ENCODE measurements at places on chromosomes 1 and 21.

- DNase-seq = no peak
These were observed 80.1 kb upstream of the PDC start for GRCh38 chr1:186541003-186541402.

GRCh38 chr1:2477791-2478499, 1.9 kb downstream of the PLCH2 start:
- DNase-seq = no peak

DNA sequence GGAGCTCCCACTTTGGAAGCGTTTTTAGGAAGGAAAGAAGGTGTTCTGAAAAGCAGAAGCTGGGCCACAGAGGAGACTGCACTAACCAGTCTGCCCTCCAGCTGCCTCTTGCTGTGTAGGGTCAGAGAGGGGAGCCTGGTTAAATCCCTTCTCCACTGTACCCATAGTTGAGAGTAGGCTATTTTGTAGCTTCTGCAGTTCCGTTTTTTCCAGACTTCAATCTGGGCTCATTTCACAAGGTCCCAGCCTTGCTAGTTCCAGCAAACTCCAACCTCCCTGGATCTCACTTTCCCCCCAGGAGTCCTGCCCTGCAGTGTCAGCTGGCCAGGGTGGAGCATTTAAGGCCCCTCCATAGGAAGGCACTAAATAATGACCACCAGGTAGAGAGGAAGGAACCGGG, 11.0 kb downstream of the TNN start:
- no peak for DNase-seq

- no peak for DNase-seq
These were observed 640.6 kb downstream of the PTPRU start for GRCh38 chr1:29876902-29877301.

DNA sequence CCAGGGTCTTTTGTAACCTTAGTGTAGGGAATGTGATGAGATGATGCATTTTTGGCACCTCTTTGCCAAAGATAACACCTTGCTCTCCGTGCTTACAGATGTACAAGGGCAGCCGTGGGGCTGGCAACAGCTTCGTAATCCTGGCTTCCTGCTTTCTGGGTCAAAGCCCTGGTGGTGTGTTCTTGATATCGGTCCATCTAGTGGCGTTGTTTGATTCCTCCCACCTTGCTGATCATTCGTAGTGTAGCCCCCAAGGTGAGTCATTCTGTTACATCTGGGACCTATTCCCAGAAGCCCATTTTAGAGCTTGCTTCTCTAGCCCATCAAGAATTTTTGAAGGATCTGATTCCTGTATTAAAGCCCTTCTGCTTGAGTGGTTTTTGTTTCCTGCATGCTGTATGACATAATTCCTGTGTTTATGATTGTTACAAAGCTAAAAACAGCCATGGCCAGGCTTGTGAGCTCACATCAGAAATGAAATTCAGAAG, 7.0 kb upstream of the CCT8 start:
- no peak for DNase-seq

GRCh38 chr1:115041654-115042053, 12.0 kb downstream of the TSHB start:
- peak; percentile 55 for DNase-seq

- DNase-seq = no peak
These were observed 26.6 kb downstream of the SLC22A15 start for GRCh38 chr1:116002781-116003420.

GRCh38 chr1:209059981-209060380, 523.5 kb upstream of the CAMK1G start:
- no peak for DNase-seq

DNA sequence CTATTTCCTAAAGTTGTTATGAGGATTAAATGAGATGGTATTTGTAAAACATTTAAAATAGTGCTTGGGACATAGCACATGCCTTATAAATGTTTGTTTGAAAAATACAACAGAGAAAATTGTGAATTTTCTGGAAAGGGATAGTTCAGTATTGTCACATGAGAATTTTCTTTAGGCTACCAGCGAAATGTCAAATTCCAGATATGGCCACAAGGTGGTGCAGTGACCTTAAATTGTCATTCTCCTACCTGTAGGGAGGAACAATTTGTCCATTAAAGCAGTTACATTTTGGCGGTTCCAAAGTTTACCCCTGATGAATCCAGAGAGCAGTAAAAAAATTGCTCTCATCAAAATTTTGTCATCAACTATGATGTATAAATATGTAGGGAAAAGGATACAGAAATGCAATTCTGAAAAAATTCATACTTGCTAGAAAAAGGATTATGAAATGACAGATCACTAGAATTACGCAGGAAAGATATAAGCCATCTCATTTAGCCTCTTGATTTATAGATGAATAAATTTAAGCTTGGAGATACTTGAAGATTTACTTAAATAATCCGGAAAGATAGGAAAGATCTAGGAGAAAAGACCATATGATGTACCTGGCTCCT, 50.2 kb upstream of the TSHB start:
- DNase-seq = peak; percentile 60

DNA sequence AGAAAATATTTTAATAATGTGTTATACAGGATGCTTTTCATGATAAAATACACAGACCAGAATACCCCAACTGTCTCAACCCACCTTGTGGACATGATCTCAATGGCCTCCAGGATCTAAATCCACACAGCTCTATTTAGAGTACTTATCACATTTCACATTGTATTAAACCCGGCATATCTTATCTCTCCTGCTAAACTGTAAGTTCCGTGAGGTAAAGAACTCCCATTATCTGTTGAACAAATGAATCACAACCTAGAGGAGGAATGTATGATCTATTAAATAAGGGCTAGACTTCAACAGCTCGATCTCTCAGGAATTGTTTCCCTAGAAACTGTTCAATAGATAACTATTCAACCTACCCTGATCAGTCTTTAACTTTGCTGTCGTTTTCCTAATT, 6.9 kb downstream of the ETV3 start:
- DNase-seq = no peak

- DNase-seq = no peak
These were observed 22.7 kb downstream of the SLC35D1 start for GRCh38 chr1:67031121-67031858.

- no peak for DNase-seq
These were observed 8.0 kb upstream of the CCDC190 start for GRCh38 chr1:162868972-162869371.

- no peak for DNase-seq
These were observed 61.7 kb upstream of the TNFSF4 start for GRCh38 chr1:173268786-173269277.

DNA sequence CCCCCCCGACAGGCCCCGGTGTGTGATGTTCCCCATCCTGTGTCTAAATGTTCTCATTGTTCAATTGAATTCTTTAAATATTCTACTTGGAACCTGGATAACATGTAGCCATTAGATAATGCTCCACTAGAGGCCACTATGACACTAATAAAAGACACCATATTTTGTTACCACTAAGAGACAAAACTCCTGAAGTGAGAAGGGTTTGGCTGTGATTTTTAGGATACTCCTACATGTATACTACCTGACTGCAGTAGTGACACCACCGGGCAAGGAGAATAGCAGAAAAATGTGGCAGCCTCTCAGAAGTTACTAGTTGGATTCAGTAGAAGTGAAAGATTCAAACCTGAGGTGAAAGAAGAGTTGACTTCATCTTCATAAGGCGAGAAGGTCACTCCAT, 36.0 kb downstream of the F5 start:
- DNase-seq = peak; percentile 33

- no peak for DNase-seq
These were observed 826.1 kb downstream of the MRPL39 start for GRCh38 chr21:24781146-24781545.

- no peak for DNase-seq
These were observed 30.1 kb upstream of the VASH2 start for GRCh38 chr1:212920246-212920645.

DNA sequence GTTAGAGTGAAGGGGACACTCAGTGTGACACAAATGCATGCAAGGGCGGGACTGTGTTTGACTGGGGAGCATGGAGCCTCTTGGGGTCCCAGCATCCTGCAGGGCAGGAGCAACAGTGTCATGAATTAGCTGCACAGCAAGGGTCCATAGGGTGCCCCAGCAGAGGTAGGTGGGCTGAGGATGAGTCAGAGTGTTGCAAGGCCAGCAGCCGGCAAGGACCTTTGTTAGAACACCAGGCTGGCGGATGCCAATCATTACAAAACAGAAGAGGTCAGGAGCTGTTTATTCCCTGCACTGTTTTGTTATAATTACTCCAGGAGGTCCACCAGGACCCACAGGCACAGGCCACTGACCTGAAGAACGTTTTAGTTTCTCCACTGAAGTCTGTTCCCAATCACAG, 362.2 kb upstream of the DUSP10 start:
- DNase-seq = no peak

GRCh38 chr1:25566176-25566729, 22.8 kb downstream of the LDLRAP1 start:
- peak; percentile 30 for DNase-seq

DNA sequence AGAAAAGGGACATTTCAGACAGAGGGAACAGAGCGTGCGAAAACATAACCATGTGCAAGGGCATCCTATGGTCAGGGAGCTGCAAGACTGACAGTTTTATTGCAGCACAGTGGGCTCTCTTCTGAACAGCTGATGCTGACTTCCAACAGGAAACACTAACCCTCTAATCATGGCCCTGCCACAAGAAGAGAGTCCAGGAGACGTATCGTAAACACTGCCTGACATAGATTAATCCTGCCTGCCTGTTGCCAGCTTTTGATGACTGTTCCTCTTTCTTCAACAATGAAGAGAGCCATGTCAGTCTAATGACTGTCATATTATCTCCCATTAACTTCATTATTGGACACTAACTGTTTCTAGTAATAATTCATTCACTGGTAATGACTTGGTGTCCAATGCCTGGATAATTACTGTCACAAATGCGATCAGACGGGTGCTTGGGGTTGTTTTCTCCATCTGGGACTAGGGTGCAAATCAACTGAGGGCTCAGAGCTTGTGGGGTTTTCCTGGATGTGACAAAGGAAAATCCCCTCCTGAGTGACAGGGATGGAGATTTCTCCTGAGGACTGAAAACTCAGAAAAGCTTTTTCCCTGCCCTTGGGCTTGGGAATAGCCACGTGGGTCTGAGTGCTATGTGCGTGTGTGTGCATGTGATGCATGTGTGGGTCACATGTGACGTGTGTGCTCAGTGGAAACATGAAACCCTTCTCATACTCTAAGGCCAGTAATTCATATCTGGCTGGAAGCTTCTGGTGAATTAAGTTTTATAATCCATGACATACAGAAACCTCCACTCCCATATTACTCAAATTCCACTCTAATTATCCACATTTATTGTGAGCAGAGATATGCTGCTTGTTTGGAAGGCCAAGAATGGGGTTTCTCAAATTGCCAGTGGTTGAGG, 144.0 kb upstream of the PLXNA2 start:
- DNase-seq = no peak

DNA sequence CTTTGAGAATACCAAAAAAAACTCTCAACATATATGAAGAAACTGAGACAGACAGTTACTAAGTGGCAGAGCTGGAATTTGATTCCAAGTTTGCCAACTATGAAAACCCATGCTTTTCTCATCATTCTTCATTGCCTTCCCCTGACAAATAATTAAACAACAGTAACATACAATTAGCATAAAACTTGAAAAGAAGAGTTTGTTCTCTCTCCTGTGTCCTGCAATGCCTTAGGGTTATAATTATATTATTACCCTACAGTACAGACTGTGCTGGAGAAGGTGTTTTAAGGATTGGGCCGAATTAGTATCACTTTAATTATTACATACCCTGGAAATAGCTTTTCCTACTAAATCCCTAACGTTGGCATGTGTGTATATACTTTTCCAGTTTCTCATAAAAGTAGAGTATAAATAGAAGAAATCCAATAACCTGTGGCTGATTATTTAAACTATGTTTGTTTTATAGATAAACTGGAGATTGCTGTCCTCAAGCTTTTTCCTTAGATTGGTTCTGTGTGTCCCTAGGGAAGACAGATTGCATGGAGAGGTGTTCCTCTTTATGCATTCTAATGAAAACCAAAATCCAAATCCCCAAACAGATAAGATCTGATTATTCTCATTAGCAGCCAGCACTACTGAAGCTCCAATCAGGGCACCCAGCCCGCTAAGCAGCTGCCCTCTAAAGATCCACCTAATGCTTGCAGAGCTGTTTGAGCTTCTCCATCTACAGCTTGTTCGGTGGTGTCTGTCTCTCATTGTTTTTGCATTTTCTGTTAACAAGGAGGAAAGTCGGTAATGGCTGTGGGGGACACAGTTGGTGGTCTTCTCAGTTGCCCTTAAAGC, 156.3 kb downstream of the TM2D1 start:
- no peak for DNase-seq

GRCh38 chr21:32135401-32136363, 143.2 kb downstream of the MIS18A start:
- peak; percentile 31 for DNase-seq

- DNase-seq = no peak
These were observed 8.2 kb upstream of the PADI6 start for GRCh38 chr1:17363771-17364170.

DNA sequence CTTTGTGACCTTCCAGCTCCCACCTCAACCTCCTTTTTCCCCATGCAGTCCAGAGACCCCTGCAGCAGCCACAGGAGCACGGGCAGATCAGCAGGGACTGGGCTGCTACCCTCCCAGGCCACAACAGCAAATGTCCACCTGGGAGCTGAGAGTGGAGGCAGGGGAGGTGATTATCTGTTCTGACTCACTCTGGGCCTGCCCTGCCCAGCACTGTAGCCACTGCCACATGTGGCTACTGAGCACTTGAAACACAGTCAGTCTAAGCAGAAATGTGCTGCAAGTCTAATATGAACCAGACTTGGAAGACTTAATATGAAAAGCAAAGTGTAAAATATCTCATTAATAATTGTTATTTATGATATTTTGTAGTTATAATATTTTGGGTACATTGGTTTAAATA, 148.9 kb upstream of the VANGL1 start:
- no peak for DNase-seq

DNA sequence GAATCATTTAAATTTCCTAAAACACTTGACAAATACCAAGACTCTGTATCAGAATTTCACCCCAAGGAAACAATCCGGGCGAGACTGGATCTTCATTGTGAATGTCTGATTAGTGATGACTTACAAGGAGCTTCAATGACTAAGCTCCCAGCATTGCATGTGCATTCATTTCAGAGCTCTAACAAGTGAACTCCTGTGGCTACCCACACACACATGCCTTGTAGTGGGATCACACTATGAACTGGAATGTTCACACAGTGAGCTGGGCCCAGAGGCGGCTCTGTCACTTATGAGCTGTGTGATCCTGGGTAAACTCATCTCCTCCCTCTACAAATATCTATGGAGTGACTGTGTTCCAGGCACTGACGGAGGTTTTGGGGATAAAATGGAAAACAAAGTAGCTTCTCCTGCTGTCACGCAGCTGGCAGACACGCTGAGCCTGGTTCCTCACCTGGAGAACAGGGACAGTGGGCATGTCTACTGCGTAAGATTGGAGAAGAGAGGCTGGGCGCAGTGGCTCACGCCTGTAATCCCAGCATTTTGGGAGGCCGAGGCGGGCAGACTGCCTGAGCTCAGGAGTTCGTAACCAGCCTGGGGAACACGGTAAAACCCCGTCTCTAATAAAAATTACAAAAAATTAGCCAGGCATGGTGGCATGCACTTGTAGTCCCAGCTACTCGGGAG, 56.9 kb downstream of the CLSTN1 start:
- no peak for DNase-seq
